GM06990 (cell line): ENCODE measurements at places on chromosomes 1 and 21.

GRCh38 chr21:28393279-28393678 lies 599.4 kb downstream of the LTN1 start:
- no peak for DNase-seq

DNA sequence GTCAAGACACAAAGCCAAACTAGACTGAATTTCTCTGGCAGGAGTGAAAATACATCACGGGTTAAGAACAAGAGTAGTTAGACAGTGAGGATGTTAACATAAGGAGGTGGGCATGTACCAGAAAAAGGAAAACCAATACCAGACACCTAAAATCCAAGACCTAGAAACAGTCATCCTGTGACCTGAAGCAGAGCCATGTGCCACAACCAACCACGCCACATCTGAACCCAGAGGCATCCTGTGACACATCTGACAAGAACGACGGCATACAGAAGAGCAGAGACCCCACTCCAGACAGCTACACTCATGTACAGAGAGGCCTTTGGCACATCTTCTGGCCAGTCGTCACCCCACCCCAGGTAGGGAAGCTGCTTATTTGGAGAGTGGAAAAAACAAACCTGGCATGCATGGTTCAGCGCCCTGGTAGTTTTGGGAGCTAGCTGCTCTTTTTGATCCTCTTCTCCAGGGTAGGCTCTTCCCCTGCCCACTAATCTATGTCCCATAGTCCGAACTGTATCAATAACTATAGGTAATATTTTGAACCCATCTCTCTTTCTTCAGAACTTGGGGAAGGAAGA lies 72.1 kb downstream of the SLC45A1 start:
- no peak for DNase-seq

- DNase-seq: no peak
Observed at GRCh38 chr21:43337901-43338655, 88.9 kb downstream of the SIK1 start.

DNA sequence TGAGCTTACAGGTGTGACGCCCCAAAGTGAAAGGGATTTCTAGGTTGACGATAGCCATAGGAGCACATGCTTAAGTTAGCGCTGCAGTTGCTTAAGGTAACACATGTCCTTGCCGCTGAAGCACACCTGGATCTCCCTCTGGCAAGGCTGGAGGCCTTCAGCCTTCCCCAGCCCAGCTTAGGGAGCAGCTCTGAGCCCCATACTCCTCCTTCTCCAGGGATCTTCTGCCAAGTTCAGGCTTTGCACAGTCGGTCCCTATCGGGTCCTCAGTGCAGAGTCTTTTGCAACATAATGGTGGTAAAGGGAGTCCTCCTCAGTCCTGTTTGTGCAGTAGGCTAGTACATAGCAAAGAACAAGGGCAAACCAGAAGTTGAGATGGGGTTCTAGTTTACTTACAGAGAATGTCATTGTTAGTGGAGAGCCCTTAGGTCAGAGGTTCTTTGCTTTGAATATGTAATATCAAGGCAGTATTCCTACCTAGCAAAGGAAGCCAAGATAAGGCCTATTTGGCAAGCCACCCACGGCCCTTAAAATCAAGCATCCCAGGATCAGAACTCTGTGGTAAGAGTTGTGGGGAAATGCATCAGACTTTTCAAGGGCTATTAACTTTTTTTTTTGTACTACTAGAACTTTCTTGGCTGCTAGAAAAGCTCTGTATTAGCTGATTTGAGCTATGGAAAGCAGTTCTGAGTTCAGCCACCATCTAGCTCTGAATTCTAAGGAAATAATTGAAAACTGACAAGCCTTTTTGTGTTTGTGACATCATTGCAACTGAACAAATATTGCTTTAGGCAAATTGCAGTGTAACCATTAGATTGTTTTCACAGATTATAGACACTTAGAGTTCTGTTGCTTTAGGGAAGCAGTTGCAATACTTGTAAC lies 1.4 kb downstream of the EVA1C start:
- no peak for DNase-seq

DNA sequence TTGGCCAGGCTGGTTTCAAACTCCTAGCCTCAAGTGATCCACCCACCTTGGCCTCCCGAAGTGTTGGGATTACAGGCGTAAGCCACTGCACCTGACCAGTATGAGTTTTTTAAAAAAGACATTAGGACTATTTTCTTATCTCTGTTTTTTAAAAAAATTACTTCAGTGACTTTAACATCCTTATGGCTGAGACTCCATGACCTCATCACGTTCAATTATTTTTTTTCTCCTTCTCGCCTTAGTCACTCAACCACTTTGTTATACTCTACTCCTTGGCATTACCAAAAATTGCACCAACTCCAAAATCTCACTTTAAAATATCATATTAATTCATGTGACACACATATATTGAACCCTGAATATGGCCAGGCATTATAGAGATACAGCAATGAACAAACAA lies 35.5 kb downstream of the EIF2B3 start:
- DNase-seq: no peak
